Amniotic epithelial cell (primary cell): ENCODE measurements at places on chromosomes 6 and 20.
A peak's percentile ranks its signal among the peaks of the same experiment; 100 is the strongest.

DNA sequence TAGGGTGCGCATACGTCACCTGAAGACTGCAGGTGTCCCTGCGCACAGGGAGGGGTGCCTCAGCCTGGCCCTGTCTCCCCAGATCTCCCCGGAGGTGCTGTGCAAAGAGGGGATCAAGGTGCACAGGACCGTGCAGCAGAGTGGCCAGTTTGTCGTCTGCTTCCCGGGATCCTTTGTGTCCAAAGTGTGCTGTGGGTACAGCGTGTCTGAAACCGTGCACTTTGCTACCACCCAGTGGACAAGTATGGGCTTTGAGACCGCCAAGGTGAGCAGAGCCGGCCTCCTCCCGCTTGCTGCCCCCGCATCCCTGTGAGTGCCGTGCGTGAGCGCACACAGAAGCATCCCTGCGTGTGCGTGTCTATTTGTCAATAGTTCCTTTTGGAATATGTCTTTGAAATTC is 150.7 kb downstream of the DTNBP1 start:
- peak; percentile 21 for DNase-seq

- peak; percentile 89 for DNase-seq
Observed at GRCh38 chr20:53934421-53935343, 135.7 kb downstream of the BCAS1 start.

- DNase-seq = no peak
Observed at GRCh38 chr20:63553933-63554290, at the start of gene FNDC11. FNDC11 (plus strand) TSS chr20:63554159; CDS start chr20:63555664, 1,505 bp downstream.

- DNase-seq = no peak
Observed at GRCh38 chr20:20373091-20373571, 5.2 kb downstream of the INSM1 start.

- no peak for DNase-seq
Observed at GRCh38 chr20:20367575-20368417, at the start of gene INSM1. INSM1 (plus strand) TSS chr20:20368104; CDS start chr20:20368268, 164 bp downstream.
